ENCODE measurements at places on chromosomes 5 and 9.

- DNase-seq = no peak
Observed at GRCh38 chr5:76602094-76602726, 21.0 kb downstream of the F2RL2 start.

DNA sequence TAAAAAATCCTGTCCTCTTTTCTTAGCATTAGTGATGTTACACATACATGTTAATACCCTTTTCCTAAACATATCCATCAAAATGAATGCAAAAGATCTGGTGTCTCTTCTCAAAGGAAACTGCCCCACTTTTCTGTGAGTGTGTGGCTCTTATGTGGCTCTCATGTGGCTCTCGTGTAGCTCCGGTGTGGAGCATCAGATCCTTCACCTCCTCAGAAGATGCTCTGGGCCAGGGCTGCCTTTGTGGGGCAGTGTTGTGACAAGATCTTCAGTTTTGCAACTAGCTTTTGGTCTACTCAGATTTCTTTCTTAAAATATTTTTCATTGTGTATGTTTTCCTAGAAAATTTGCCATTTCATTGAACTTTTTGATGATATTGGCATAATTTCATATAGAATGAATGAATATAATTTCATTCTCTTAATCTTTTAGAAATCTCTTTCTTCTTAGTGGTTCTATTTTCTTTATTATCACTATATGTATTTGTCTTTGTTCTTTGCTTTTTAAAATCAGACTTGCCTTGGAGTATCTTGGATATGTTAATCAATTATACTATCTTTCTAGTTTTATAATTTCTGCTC is 19.4 kb downstream of the GARNL3 start:
- no peak for DNase-seq

DNA sequence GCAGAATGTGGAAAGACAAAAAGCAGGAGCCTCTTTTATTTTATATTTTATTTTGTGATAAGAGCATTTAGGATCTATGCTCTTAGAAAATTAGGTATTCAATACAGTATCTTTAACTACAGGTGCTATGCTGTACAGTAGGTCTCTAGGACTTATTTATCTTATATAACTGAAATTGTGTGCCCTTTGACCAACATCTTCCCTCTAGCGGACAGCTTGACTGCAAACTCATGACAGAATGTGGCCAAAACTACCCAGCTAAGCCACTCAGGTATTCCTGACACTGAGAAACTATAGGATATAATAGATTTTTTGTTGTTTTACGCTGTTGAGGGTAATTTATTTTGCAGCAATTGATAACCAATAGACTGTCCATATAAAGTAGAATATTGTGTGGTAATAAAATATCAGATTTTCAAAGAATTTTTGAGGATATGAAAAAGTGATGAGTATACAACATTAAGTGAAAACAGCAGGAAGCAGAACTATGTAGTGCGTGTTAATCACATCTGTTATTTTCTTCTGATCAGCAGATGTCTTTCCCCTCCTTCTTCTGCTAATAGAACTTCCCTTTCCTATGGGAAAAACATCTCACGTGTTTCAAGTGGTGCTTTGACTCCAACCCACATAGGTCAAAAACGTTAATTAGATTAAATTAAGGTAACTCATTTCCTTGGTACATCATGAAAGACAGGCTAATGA is 69.9 kb upstream of the SELENOP start:
- DNase-seq = no peak

DNA sequence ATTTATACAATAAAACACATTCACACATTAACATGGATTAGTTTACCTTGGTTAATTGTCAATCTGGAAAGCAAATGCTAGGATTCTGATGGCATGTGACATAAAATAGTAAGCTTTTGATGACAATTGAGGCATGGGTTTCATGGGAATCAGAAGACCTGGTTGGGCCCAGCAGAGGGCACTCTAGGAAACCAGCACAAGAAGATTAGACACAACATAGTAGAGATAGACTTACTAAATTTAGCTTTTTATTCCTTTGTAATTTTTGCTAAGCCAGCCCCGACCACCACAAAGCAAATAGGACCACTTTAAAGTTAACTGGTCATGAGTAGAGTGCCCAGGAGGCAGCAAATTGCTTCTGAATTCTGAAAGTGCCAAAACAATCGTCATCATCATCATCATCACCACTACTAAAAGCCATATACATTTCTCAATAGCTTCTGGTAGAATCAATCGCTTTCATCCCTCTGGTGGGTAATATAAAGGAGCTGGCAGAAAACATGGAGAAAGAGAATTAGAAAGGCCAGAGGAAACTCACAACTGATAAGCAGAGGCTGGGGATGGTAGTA is 163.2 kb downstream of the ARRDC3 start:
- peak; percentile 17 for DNase-seq

DNA sequence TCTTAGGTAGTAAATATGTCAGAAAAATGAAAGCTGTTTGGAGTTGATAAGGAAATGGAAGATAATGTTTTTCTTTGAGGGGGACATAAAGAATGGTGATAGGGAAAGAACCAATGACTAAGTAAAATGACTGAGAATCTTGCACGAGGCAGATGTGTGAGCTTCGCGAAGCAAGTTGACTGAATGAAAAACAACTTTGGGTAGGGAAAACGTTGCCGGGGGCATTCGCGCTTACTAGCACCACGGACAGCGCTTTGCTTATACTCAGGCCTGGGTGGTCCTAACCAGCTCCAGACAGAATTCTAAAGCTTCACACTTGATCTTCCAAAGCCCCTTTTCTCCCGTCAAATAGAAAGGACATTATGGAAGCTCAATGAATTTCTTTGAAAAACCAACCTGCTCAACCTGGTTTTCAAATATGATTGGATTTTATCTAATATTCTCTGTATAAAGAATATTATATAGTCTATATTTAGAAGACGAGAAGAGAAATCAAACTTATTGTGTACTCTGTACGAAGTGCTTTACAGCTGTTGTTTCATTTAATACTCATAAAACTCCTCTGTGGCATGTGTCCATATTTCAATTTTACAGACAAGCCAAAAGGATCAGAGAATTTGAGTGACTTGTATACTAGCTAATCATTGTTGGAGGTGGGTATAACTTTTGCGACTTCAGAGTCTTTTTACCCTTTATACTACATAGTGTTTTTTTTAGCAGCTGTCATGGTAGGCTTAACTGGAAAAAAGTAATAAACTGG is 1.9 kb upstream of the CDKN2B start:
- DNase-seq = no peak

DNA sequence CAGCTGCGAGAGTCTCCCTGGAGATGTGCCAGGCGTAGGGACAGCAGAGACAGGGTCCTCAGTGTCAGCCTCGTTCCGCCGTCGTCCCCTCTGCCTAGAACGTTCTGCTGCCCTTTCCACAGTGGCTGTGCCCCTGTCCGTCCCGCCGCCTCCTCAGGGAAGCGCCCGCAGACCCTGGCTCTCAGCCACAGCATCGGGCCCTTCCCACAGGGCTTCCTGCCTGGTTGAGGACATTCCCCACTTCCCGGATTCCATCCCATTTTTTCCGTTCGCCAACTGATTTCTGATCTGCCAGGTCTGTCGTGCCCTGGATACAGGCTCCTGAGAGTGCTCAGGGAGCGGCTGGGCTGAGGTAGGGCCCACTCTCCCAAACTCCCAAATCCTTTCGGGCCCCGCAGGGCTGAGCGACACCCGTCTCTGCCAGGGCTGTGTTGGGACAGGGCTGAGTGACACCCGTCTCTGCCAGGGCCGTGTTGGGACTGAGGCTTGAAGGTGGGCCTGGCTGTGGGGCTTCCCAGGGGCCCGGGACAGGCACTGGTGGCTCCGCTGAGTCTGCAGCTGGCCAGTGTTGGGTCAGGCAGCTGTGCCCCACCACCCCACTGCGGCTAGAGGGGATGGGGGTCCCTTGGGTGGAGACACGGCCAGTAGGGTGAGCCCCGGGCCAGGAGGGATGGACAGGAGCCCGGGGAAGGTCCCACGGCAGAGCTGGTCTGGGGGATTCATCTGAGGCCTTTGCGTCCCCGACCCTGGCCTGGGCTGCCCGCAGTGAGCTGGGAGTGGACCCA is 15.9 kb downstream of the DNLZ start:
- DNase-seq = no peak

DNA sequence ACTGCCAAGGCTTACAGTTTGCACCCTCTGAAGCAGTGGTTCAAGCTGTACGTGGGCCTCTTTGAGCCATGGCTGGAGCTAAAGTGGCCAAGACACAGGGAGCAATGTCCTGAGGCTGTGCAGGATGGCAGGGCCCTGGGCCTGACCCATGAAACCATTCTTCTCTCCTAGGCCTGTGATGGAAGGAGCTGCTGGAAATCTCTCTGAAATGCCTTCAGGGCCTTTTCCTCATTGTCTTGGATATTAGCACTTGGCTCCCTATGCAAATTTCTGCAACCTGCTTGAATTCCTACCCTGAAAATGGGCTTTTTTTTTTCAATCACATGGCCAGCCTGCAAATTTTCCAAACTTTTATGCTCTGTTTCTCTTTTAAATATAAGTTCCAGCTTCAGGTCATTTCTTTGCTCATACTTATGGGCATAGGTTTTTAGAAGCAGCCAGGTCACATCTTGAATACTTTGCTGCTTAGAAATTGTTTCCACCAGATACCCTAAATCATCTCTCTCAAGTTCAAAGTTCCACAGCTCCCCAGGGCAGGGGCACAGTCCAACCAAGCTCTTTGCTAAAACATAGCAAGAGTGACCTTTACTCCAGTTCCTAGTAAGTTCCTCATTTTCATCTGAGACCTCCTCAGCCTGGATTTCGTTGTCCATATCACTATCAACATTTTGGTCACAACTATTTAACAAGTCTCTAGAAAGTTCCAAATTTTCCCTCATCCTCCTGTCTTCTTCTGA is 138.3 kb downstream of the OSTF1 start:
- DNase-seq = no peak

- DNase-seq = no peak
Observed at GRCh38 chr9:14994738-14995137, 84.5 kb upstream of the FREM1 start.

GRCh38 chr5:139378101-139378825 is 4.8 kb downstream of the SLC23A1 start:
- peak; percentile 20 for DNase-seq

DNA sequence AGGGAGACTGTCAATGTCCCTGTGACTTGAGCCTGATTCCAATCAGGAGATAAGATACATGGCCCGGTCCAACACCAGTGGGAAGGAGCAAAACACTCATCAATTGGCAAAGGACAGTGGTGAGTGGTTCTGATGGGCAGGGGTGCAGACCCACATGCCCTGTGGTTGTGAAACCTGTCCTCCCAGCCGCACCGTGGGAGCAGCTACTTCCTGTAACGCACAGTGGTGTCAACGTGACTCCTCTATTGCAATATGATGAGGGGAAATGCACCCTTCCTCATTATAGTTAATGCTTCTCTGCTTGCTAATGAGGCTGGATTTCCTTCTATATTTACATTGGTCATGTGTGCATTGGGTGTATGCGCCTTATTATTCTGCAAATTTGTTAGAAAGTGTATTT is 223.0 kb downstream of the IRX1 start:
- DNase-seq = no peak

GRCh38 chr5:170108266-170108785 is 2.6 kb downstream of the FOXI1 start:
- DNase-seq = no peak

DNA sequence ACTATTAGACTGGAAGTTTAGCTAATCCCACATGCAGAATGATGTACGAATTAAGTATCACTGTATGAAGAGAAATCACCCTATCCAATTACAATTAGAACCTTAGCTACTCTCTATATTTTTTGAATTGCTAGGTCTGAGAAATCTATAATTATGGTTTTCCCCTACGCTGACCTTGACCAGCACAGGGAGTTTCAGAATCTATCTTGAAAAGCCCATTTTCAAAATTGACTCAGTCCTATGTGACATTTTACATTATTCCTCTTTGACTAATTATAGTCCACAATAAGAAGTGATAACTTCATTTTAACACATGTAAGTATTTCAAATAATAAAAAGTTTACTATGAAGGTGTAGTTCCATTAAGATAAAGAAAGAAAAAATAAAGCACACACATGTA is 21.5 kb downstream of the NUDT12 start:
- DNase-seq = no peak

- DNase-seq = no peak
Observed at GRCh38 chr5:38737976-38738375, 107.8 kb upstream of the OSMR start.

- no peak for DNase-seq
Observed at GRCh38 chr9:132879457-132880323, 992 bp downstream of the SPACA9 start.

DNA sequence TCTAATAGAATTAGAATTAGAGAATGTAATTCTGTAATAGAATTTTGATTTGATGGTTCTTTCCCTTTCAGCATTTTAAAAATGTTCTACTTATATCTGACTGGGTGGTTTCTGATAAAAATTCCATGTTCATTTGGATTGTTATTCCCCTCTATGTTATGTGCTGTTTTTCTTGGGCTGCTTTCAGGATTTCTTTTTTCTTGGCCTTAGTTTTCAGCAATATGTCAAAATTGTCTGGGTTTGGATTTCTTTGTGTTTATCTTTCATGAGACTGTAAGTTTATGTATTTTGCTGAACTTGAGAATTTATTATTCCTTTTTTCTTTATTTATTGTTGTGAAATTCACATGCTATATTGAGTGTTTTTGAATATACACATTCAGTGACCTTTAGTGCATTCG is 189.1 kb downstream of the RANBP17 start:
- DNase-seq = no peak

GRCh38 chr9:136554870-136555269 is 9.0 kb upstream of the NOTCH1 start:
- no peak for DNase-seq

DNA sequence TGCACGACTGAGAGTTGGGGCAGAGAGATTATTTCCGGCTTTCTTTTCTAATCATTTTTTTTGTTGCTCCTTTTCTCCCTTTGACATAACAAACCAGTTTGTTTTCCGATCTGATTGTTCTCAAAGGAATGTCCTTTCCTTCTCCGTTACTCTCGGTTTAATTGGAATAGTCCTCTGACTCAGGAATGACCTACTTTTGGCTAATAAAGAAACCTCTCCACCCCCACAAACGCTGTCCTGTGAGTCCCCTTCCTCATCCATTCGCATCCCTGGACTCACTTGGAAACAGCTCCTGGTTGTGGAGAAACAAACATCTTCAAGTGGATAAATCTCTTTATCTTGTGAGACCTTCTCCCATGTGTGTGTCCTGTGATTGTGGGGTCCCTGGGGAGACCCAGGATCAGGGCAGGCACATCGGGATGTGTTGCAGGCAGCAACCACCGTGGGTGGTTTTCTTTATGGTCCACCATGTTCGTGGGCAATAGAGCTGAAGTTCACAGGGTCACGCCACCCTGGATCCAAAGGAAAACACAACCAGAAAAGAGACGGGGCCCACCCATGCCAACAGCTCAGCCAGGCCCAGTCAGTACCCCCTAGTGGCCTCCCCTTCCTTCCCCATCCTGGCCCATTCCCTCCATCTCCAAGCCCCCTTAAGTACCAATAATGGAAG is 45.2 kb upstream of the NEK6 start:
- no peak for DNase-seq

GRCh38 chr5:67619235-67619634 is 422.6 kb upstream of the CD180 start:
- DNase-seq = no peak

DNA sequence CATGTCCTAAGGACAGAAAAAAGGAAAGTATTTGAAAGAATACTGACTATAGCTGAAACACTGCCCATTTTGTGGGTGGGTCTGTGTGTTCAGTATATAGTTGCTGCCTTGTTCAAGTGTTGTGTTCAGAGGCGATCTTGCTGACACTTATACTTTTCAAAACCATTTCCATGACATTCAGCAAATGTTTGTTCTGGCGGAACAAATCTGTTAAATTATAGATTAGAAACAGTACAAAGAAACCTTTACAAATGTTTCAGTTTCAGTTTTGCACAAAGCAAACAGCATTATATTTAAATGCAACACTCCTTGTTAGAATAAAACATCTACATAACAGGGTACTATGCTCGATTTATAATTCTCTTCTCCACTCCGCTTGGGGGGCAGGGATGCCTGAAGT is 2276.3 kb downstream of the MAT2B start:
- no peak for DNase-seq
